T-helper 17 cell (primary cell): ENCODE measurements at places on chromosomes 1 and 21. TPM values are rescaled to one million over a fixed set of nuclear protein-coding genes. Genes with fewer than 3 reads are reported as not detected.

- H3K27ac ChIP-seq: no peak overlapping the region
- no peak overlapping the region for H3K4me3 ChIP-seq
- H3K4me1 ChIP-seq: no peaks in the 10 kb centered on the region
- peaks cover 6% of the 10 kb centered on the region for H3K27me3 ChIP-seq
Observed at GRCh38 chr1:213685992-213686582, 301.7 kb upstream of the PROX1 start.

DNA sequence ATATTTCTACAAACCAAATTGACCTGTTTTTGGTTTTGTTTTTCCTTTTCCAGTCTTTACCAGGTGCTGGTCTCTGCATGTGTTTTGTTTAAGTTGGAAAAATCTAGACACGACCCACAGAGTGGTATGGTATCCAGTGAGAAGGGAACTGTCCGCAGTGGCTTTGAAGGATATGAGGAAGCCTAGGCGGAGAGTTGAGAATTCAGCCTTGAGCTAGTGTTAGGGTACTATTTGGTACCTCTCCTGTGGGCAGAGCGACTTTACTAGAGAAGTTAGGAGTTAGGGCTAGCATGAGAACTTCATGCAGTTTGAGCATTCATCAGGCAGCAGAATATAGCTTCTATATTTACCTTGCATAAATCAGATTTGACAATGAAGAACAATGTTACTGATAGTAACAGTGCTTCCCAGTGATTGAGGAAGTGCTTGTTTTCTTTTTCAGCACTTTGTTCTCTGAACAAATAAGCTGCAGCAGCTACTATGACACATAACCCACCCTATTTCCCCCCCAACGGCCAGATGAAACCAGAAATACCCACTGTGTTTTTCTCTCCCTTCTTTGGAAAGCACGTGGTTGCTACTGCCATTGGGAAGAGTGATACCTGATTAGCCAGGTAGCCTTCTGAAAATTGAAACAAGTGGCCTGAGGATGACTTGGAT, 19.0 kb downstream of the MRPS6 start:
- H3K4me3 ChIP-seq: no peak overlapping the region
- peaks cover 22% of the 10 kb centered on the region for H3K4me1 ChIP-seq
- H3K27ac ChIP-seq: no peak overlapping the region
- DNase-seq: no peak

GRCh38 chr1:86500714-86501113, 32.0 kb downstream of the CLCA1 start:
- H3K4me3 ChIP-seq: no peak overlapping the region
- H3K36me3 ChIP-seq: no peaks in the 10 kb centered on the region
- no peak overlapping the region for H3K27ac ChIP-seq
- H3K27me3 ChIP-seq: peaks cover 39% of the 10 kb centered on the region
- H3K4me1 ChIP-seq: peaks cover 6% of the 10 kb centered on the region
- no peak for DNase-seq

- H3K36me3 ChIP-seq: peaks cover 2% of the 10 kb centered on the region
- no peak overlapping the region for H3K27ac ChIP-seq
- no peaks in the 10 kb centered on the region for H3K27me3 ChIP-seq
- no peak overlapping the region for H3K4me3 ChIP-seq
Observed at GRCh38 chr1:180633057-180634056, 1.5 kb downstream of the XPR1 start.

Gene PBX1
- 16.6 TPM for total RNA-seq

Gene CNR2
- 0.13 TPM for total RNA-seq

Gene BRDT
- total RNA-seq: not detected
